A549 treated with RU486 at 1 μM for 4 hours (cell line): ENCODE measurements at places on chromosomes 1 and 21. TPM values are rescaled to one million over a fixed set of nuclear protein-coding genes. Genes with fewer than 3 reads are reported as not detected.

TTC34 gene
- total RNA-seq, result 0.02 to 0.05 TPM (median 0.03 TPM) in 5 replicates

LCE1A gene
- total RNA-seq, result not detected in 5 replicates

FAM151A gene
- not detected in 5 replicates for total RNA-seq

SPRR2B gene
- total RNA-seq, result not detected in 5 replicates

TEDDM1 gene
- total RNA-seq, result not detected in 5 replicates
